Suprapubic skin (tissue), 4 donors: ENCODE measurements at places on chromosomes 13 and 19. TPM values are rescaled to one million over a fixed set of nuclear protein-coding genes. Genes with fewer than 3 reads are reported as not detected.
A peak's percentile ranks its signal among the peaks of the same experiment; 100 is the strongest.

GRCh38 chr13:114259974-114260373 lies 21.4 kb upstream of the UPF3A start:
- no peak for DNase-seq

GRCh38 chr13:18948012-18948663 lies 233.5 kb downstream of the TUBA3C start:
- no peak for DNase-seq

- DNase-seq = no peak
These were observed 42.1 kb downstream of the ZNF146 start for GRCh38 chr19:36256853-36257519.

TMEM150B gene
- total RNA-seq = not detected

COL5A3 gene
- 22.4 TPM for total RNA-seq

GRCh38 chr13:82713687-82714405 lies 1168.4 kb downstream of the SLITRK1 start:
- DNase-seq = no peak

PPP1R37 gene
- total RNA-seq = 43.1 TPM

DNA sequence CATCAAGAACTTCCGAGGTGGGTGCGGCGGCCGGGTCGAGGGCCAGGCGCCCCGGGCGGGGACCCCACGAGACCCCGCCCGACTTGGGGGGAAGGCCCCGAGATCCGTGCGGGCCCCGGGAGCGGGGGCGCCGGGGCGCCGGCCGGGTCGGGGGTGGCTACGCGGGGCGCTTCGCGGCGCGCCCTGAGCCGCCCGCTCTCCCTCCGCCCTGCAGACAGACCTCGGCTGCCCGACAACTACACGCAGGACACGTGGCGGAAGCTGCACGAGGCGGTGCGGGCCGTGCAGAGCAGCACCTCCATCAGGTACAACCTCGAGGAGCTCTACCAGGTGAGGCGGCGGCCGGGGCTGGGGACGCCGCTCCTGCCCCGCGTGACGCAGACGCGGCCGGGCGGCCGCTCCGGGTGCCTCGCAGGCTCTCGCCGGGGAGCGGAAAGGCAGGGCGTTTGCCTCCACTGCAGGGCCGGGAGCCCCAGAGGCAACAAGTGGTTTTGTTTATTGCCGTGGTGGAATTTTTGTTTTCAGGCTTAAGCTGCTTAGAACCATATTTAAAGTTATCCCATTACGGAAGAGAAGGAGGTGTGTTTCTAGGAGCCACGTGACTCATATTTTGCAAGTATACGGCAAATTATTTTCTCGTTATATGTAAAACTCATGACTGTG lies 477 bp downstream of the CUL4A start:
- peak; percentile 88 for DNase-seq

DNA sequence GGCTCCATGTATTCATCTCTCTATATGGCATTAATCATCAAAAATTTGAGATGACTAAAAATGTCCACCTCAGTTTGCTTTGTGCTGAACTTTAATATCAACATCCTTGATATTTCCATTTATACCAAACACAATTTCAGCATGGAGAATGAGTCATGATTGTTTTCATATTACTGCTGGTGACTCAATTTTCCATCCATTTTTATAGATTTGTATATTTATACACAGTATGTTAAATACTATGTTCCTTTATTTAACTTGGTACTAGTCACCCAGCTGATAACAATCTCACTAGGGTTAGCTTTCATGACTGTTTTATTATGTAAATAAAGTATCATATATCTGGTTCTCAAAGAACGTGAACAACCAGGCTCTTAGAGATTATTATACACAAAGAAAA lies 1255.1 kb downstream of the SLITRK1 start:
- no peak for DNase-seq

TMC4 gene
- 3.4 TPM for total RNA-seq

DNA sequence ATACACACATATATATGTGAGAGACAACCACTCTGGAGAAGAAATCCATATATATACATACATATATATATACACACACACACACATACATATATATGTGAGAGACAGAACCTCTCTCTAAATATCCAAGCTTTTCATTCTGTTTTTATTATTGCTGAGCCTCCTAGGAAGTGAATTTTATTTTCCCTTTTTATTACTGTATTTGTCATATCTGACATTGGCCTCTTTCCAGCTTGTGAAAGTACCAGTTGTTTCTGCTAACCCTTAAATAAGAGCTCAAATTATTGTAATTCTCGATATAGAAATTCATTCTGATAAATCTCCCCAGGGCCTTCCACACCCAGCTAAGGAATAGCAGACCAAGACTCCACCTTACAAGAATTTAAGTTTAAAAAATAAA lies 81.0 kb downstream of the NUFIP1 start:
- DNase-seq = no peak

GRCh38 chr13:78881751-78882150 lies 222.8 kb upstream of the OBI1 start:
- DNase-seq = no peak

- DNase-seq = no peak
These were observed 248.1 kb upstream of the OBI1 start for GRCh38 chr13:78907006-78907405.

GRCh38 chr13:20192158-20192835 lies 441 bp downstream of the GJB2 start:
- no peak for DNase-seq

GRCh38 chr19:44303320-44303719 lies 1.5 kb downstream of the ZNF235 start:
- no peak for DNase-seq

LRRC63 gene
- total RNA-seq = not detected
